CD4-positive, alpha-beta T cell treated with Interleukin-12 subunit alpha and Interleukin-12 subunit beta, for 1 hour (primary cell): ENCODE measurements at places on chromosomes 3 and 15.

DNA sequence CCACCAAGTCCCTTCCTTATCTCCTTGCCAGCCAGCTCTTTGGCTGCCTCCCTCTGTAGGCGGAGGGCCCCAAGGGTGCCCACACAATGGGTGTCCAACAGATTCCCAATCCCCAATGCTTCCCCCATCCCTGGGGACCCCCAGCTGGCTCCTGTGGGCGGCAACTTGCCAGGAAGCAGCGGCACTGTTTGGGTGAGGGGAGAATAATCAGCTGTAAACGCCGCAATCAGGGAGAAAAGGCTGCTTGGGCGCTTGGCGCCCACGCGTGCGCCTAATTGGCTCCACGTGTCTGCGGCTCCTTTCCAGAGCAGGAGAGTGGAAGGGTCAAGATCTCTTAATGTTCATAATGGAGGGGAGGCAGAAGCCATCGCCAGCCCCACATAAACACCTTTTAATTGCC is 67.9 kb upstream of the TMEM115 start:
- no peak for DNase-seq

DNA sequence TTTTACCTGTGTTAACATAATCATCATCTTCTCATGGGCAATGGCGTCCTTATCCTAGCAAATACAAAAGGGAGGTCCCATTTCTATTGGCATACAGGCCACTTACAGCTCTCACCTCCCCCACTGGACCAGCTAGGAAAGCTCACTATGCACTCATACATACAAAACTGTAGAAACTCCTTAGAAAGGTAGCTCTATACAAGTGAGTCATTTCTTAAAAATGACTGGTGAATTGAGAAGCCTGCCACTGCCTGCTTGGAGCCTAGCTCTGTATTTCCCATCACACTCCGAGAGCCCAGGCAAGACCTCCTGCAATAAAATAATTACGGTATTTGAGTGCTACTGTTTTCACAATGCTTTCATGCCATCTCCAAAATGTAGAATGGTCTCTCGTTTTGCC is 321.8 kb downstream of the ULK4 start:
- no peak for DNase-seq

- DNase-seq: no peak
Measured at GRCh38 chr3:102038477-102039142, 189.3 kb downstream of the NFKBIZ start.

DNA sequence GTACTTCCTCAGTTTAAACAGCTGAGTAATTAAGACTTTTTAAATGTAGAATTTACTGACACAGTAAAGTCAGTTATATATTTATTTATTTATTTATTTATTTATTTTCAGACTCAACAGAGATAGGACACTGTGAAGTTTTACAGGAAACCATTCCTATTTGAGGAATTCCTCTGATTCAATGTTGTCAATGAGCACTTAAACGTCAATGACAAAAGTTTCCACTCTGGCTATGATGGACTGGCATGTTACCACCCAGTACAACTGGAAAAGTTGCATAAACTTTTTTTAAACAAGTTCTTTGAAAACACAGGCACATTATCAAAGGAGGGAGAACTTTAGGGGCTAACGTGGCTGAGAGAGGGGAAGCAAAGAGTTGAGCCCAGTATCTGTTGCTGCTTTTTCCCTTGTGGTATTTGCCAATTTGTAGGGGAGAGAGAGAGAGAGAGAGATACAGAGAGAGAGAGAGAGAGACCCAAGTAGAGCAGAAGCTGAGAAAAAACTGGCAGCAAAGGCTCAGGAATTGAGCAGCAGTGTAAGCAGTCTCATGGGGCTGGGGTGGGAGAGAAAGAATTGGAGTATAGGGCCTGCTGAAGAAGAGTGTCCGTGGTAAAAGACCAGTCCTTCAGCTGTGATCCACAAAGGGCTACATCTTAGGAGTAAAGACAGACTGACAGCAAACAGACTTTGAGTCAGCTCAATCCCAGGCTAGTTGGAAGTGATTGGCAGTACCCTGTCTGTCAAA is 18.3 kb upstream of the ACTC1 start:
- no peak for DNase-seq

- no peak for DNase-seq
Measured at GRCh38 chr3:196240424-196240823, 24.1 kb downstream of the SLC51A start.

GRCh38 chr15:44711743-44712345 is 527 bp downstream of the B2M start:
- DNase-seq: peak; percentile 74

- DNase-seq: no peak
Measured at GRCh38 chr15:88043396-88043795, 213.1 kb downstream of the NTRK3 start.
